ENCODE measurements at places on chromosomes 4 and X. TPM values are rescaled to one million over a fixed set of nuclear protein-coding genes. Genes with fewer than 3 reads are reported as not detected.

DNA sequence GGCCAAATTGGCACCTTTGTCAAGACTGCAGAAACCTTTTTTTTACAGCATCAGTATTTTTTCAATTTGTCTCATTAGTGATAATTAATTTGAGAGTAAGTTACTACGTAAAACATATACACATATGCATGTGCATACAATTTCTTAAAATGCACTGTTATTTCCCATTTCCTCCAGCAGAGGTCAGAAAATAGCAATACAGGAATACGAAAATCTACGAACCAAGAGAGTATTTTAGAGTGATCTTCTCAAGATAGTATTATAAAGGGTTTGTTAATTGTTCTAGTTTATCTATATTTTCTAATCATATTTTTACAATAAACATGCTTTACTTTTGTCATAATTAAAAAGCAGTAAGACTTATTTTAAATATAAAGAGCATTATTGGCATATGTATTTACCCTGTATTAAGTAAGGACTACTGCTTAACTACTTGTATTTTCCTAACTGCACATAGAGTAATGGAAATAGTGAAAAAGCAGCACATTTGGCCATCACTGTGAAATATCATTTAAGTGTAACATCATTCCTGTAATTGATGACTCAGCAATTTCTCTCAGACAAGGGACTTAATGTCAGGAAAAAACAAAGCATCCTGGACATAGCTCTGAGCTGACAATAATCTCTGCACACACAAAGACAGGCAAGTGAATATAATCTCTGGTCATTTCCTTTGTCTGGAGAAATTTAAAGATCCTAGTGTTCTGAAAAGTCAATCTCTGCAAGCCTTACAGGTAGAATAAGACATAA is 45.6 kb downstream of the MAOB start:
- no peak for DNase-seq

The RGN gene
- 2.7 TPM for total RNA-seq

DNA sequence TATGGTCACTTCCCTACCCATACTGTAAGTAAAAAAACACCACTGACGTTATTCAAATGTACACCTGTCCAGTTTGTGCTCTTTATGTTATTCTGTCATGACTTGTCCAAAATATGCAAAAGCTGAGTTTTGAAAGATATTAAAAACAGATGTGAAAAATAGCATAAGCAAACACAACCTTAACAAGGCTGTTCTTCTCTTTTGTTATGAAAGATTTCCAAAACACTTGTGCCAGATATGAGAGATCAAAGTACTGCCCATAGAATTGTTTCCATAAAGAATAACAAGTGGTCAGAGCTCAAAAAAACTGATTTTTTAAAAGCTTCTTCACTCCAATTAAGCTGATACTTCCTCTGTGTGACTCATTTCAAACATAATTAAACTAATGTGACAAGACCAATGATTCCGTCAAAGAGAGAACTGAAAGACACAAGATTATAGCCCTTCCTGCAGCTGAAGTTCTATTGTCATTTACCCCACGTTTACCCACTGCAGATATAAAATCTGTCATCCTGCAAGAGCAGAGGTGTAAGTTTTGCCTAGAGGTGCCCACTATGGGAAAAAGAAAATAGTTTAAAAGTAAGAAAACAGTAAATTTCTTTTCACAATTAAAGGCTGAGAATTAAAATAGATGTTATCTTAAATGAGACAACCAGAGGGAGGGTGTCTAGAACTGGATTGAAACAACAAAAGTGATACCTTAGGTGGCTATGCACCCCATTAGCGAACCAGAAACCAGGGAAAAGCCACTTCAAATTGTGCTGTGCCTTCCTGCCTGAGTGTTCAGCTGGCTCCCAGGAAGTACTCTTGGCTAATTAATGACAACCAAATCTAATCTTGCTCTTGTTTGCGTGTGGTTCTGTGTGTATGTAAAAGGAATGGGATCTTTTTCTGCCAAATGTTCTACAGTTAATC is 30.1 kb downstream of the RASSF6 start:
- no peak for DNase-seq

DNA sequence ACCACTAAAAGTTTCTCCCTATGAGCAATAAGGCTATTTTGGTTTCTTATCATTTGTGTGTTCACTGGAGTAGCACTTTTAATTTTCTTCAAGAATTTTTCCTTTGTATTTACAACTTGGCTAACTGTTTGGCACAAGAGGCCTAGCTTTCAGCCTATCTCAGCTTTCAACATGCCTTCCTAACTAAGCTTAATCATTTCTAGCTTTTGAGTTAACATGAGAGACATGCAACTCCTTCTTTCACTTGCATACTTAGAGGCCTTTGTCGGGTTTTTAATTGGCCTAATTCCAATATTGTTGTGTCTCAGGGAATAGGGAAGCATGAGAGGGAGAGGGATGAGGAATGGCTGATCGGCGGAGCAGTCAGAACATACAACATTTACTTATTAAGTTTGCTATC is 349.8 kb downstream of the OPHN1 start:
- no peak for DNase-seq

DNA sequence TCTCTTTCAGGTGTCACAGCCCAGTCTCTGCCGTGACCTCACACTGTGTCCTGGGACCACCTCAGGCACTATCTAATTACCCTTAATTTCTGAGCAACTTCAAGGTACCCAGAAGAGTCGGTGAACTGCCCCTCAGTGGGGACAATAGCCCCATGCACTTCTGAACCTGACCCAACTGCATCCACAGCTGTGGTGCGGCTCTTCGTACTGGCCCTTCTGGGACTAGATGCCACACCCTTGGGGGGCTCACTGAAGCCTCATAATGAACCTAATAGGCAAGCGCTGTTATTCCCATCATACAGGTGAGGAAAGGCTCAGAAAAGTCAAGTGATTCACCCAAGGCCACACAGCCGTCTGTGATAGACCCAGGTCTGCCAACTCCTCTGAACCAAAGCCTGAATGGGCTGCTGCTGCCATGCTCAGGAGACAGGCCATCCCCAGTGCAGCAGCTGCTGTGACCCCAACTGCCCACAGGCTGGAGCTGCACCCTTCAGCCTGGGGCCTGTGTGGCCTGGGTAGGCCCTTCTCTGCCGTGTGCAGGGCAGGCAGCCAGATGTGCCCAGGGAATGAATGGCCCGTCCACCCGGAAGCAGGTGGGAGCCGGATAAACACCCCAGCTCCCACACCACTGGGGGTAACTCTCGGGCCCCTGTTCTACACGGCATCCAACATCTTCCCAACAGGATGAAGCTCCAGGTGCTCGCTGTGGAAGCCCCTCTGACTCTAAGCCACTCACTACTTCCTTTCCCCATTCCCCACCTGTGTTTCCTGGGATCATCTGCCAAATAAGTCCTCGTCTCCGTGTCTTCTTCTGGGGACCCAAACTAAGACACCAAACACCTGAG is 35.9 kb downstream of the HMX1 start:
- no peak for DNase-seq

The MTMR1 gene
- total RNA-seq: 29.6 TPM

DNA sequence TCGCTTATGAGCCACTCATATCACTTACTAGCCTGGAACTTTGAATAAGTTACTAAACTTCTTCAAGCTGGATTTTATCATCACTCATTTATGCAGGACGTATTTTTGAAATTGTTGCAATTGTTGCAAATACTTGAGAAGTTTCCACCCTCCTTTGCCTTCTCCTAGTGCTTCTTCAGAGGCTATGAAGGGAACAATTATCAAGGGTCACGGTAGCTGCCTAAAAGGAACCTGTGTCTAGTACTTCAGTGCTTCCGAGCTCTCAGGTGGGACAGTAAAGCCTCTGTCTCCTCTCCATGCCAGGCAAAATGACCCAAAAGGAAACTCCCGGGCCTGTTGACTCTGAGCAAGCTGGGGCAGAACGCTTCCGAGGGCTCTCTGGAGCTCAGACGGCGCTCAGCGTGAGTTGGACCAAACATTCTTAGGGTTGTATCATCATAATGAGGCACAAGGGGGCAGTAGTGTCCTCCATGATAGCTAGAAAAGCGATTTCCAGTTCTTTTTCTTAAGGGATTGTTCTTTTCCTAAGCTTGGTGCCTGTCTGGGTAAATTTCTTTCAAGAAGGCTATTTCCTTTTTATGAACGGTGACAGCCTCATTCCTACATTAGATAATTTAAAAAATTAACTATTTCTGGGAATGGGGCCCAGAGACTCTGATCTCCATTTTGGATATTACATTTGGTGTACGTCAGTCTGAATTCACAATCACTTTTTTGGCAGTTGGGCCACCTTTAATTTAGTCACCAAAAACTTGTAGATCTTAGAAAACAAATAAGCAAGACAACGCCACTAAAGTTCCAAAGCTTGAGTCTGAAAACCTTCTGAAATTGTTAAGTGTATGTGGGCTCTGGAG is 73.1 kb downstream of the PACRGL start:
- DNase-seq: peak; percentile 45

DNA sequence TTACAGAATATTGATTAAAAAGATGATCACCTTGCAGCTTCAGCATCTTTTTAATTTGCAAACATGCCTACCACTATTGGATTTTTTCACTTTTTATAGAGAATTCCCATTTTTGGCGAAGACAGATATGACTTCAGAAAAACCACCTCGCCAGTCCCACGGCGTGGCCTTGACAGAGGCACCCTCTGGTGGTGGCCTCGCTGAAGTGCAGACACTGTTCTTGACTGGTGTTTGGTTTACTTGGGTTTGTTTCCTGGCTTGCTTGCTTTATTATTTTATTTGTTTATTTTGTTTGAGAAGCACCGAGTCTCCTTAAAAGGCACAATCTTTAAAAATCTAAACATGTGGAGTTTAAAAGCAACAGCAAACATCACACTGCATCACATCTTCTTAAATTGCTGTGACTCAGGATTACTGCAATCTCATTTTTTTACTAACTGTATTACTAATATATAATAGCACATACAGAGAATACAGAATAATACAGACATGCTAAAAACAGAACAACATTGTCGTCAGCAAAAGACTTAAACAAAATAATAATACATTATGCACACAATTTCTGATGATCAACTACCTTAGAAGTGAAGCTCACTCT is 13.1 kb upstream of the AMTN start:
- peak; percentile 84 for DNase-seq

GRCh38 chr4:70874268-70875156 is 27.7 kb upstream of the MOB1B start:
- DNase-seq: no peak

- DNase-seq: peak; percentile 49
Measured at GRCh38 chr4:159446266-159446976, 343.5 kb downstream of the RAPGEF2 start.

The ADGRG2 gene
- total RNA-seq: 0.39 TPM

The DAPP1 gene
- not detected for total RNA-seq

DNA sequence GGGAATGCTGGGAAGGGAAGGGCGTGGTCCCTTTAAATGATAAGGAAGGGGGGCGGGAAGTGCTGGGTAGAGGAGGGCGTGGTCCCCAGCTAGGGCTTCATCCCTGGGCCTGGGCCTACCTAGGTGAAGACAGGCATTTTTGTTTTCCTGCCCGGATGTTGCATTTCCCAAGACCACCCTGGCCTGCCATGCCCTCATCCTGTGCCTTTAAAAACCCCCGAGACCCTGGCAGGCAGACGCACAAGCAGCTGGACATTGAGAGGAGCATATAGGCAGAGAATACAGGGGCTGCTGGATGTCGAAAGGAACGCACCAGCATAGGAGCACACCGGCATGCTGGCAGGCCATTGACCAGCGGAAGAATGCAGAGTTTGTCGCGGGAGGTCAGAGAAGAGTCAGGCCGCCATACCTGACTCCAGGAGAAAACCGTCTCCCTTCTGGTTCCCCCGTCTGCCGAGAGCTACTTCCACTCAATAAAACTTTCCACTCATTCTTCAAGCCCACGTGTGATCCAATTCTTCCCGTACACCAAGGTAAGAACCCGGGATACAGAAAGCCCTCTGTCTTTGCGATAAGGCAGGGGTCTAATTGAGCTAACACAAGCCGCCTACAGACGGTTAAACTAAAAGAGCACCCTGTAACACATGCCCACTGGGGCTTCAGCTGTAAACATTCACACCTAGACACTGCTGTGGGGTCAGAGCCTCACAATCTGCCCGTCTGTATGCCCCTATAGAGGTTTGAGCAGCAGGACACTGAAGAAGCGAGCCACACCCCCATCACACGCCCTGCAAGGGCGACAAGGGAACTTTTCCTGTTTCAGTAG is 2.9 kb upstream of the AGA start:
- DNase-seq: no peak

The NELFA gene
- total RNA-seq: 39.6 TPM

Data from glutamatergic neuron (in vitro differentiated cells).